ENCODE measurements at places on chromosomes 2 and 18. TPM values are rescaled to one million over a fixed set of nuclear protein-coding genes. Genes with fewer than 3 reads are reported as not detected.
A peak's percentile ranks its signal among the peaks of the same experiment; 100 is the strongest.

Gene MTA3
- 36.2 TPM for total RNA-seq

Gene LIPT1
- total RNA-seq, result 10.1 TPM

DNA sequence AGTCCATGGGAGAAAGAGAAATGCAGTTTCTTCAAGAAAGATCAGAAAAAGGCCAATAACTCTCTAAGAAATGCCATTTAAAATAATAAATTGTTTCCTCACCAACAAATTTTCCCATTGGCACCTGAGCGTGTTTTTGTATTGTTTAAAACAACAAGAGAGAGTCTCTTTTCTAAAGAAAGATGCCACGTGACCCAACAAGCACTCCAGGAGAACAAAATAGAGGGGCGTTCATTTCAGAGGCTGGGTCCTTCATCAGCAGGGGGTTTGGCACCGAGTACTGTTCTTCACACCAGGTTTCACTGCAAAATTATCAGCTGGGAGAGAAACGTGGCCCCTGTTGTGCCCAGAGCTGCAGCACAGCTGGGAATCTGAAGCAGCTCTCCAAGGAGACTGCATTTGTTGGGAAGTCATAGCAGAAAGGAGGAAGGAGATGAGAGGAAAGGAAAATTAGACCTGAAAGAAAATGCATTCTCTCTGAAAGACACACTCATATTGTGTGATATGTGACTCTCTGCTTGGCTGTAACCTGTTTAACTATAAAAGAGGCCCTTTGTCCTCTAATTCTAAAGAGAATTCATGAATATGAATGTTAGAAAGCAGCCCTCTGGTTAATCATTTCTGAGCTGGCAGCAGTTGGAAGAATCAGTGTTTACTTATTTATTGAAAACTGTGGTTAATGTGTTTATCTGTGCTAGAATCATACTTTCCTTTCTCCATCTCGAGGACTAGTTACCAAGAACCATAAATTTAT lies 205.3 kb upstream of the CDH20 start:
- H3K27me3 ChIP-seq, result no peaks in the 10 kb centered on the region
- H3K4me3 ChIP-seq, result no peak overlapping the region
- no peak overlapping the region for H3K27ac ChIP-seq
- H3K4me1 ChIP-seq, result no peaks in the 10 kb centered on the region
- DNase-seq, result no peak
- H3K36me3 ChIP-seq, result no peaks in the 10 kb centered on the region

- DNase-seq, result no peak
- H3K36me3 ChIP-seq, result no peaks in the 10 kb centered on the region
Observed at GRCh38 chr2:173043897-173044519, 31.6 kb upstream of the MAP3K20 start.

Gene CHN1
- total RNA-seq, result 3.7 TPM

- peaks cover 5% of the 10 kb centered on the region for H3K4me1 ChIP-seq
- no peak for DNase-seq
- no peak overlapping the region for H3K4me3 ChIP-seq
- H3K36me3 ChIP-seq, result no peaks in the 10 kb centered on the region
Observed at GRCh38 chr2:101400506-101401325, 13.4 kb upstream of the CREG2 start.

Gene MEIS1
- total RNA-seq, result not detected

Gene CD226
- total RNA-seq, result 46.4 TPM

DNA sequence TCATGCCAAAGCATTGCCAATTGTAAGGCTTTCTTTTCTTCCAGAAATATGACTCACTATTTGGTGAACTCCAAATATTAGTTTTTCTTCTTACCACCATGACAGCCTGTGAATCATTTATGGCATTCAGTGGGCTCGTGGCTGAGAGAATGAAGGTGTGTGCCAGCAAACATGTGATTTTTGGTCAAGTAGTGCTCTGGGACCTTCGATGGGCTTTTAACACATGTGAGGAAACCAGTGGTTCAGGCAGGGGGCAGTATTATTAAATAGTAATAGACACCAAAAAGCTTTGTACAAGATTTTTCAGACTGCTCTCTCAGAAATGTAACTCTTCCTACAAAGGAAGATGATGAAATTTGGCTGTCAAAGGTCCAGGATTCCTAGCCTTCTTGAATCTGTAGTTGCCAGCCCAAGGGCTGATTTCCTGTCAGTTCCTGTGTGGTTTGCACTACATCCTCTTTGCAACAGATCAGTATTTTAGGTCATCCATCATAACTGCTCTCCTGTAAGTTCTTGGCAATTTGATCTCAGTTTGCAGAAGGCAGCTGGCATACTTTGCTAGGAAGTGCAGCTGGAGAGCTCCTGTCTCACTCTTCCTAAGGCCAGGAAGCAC lies 64.3 kb downstream of the BABAM2 start:
- H3K4me1 ChIP-seq, result peaks cover 66% of the 10 kb centered on the region
- H3K4me3 ChIP-seq, result peak overlapping the region; percentile 58
- no peaks in the 10 kb centered on the region for H3K27me3 ChIP-seq

Gene RESP18
- total RNA-seq, result not detected

GRCh38 chr18:74990563-74991081 lies 218.3 kb downstream of the PTGR3 start:
- no peaks in the 10 kb centered on the region for H3K27me3 ChIP-seq
- peaks cover 7% of the 10 kb centered on the region for H3K36me3 ChIP-seq
- H3K27ac ChIP-seq, result no peak overlapping the region
- H3K4me1 ChIP-seq, result peaks cover 30% of the 10 kb centered on the region

DNA sequence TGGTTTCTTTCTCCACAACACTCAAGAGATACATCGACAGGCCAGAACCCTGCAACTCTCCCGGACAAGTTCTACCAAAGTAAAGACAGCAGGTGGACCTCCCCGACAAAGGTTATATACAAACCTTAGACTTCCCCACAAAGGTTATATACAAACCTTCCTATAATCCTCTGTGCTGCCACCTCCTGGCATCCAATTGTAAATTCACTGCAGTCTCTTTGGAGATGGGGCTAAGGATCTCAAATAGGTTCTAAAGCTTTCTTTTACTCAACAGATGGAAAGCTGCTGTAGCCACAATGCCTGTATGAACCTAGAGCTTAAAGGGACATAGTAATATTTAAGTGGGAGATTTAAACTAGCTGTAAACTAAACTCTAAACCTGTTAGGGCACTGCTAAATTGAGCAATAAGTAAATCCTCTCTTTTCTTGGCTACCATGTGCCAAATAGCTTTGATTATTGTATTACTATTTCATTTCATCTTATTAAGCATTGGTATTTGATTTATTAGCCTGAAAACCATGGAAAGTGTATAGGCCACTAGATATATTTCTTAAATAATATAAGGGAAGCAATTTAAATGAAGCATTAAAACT lies 9.8 kb upstream of the MREG start:
- H3K4me3 ChIP-seq, result no peak overlapping the region
- H3K27ac ChIP-seq, result no peak overlapping the region
- peaks cover 3% of the 10 kb centered on the region for H3K36me3 ChIP-seq
- no peaks in the 10 kb centered on the region for H3K27me3 ChIP-seq
- no peak for DNase-seq

GRCh38 chr2:20579866-20580265 lies 71.0 kb downstream of the HS1BP3 start:
- peak overlapping the region; percentile 22 for H3K27ac ChIP-seq
- H3K27me3 ChIP-seq, result peaks cover 1% of the 10 kb centered on the region
- H3K4me3 ChIP-seq, result no peak overlapping the region
- DNase-seq, result no peak
- peaks cover 19% of the 10 kb centered on the region for H3K4me1 ChIP-seq
- H3K36me3 ChIP-seq, result peaks cover 13% of the 10 kb centered on the region

- no peak for DNase-seq
- no peaks in the 10 kb centered on the region for H3K36me3 ChIP-seq
Observed at GRCh38 chr2:240220371-240220770, 79.9 kb upstream of the OTOS start.

GRCh38 chr2:72576861-72577260 lies 249.0 kb downstream of the EXOC6B start:
- H3K4me3 ChIP-seq, result no peak overlapping the region
- no peaks in the 10 kb centered on the region for H3K27me3 ChIP-seq
- H3K4me1 ChIP-seq, result no peaks in the 10 kb centered on the region
- no peaks in the 10 kb centered on the region for H3K36me3 ChIP-seq

DNA sequence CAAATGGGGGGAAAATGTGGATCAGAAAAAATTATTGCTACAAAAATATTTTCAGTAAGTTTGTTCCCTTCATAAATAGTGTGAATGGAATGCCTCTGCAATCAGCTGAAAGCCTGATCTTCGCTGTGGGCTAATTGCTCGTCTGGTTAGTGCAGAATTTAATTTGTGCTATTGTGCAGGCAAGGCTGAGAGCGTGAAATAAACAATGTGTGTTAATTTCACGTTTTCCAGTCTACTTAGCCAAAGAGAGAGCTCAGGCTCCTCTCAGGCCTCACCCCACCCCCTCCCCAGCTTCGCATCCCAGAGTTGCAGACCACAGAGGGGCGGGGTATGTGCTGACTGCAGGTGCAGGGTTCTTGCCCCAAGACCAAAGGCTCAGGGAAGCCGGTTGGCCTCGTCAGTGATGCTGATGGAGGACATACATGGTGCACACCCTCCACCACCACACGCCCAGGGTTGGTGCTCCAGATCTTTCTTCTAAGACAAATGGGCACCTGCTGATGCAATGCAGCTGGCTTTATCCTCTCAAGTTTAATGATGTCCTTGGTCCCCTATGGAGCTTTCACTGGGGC lies 302.6 kb upstream of the SLC14A2 start:
- H3K4me3 ChIP-seq, result no peak overlapping the region
- no peak for DNase-seq
- H3K4me1 ChIP-seq, result no peaks in the 10 kb centered on the region
- no peaks in the 10 kb centered on the region for H3K36me3 ChIP-seq

Gene KCNG2
- not detected for total RNA-seq

- H3K4me3 ChIP-seq, result no peak overlapping the region
- no peaks in the 10 kb centered on the region for H3K27me3 ChIP-seq
- H3K36me3 ChIP-seq, result peaks cover 26% of the 10 kb centered on the region
- no peak overlapping the region for H3K27ac ChIP-seq
Observed at GRCh38 chr18:251572-251971, 16.3 kb downstream of the THOC1 start.

- no peaks in the 10 kb centered on the region for H3K36me3 ChIP-seq
- no peak overlapping the region for H3K4me3 ChIP-seq
- H3K27ac ChIP-seq, result no peak overlapping the region
- peaks cover 58% of the 10 kb centered on the region for H3K27me3 ChIP-seq
- DNase-seq, result no peak
Observed at GRCh38 chr2:60530660-60531281, 22.7 kb downstream of the BCL11A start.

DNA sequence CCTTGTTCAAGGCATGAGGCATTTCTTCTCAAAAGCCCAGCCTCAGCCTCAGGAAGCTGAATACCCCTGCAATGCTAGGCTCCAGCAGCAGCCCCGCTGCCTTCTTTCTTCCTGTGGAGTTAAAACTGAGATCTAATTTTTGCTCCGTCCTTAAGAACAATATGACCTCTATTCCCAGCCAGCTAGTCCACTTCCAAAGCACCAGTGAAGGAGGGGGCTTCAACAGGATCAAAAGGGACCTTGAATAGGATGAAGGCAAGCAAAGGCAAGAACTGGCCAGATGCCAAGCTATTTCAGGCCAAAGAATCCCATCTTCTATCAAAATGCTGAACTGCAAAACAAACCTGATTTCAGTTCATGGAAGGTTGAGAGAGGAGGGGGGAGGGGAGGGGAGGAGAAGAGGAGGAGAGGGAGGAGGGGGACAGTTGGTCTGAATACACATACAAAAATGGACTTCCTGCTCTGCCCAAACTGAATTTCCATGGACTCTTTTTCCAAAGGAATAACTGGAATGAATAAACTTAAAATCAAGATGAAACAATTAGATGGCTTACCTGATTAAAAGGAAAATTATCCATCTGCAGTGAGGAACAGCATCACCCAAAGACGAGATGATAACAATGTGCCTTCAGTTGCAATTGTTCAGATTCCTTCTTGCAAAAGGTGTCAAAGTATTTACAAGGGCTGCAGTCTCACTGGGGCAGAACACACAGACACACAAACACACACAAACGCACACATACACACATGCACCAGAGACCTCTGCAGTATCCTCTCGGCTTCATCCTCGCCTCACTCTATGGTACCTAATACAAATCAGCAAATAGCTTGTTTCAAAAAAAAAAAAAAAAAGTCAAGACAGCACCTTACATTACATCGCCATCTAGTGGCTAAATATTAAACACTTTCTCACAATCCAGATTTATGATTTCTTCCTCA lies at the start of gene SCN1A:
SCN1A (minus strand) TSS at position 804 of the 939 bp plus-strand sequence. CDS start 54,399 bp downstream, outside the sequence.
- H3K27me3 ChIP-seq, result peaks cover 12% of the 10 kb centered on the region
- no peaks in the 10 kb centered on the region for H3K4me1 ChIP-seq
- H3K4me3 ChIP-seq, result no peak within 1 kb of the TSS
- H3K27ac ChIP-seq, result no peak within 1 kb of the TSS
- no peaks in the 10 kb centered on the region for H3K36me3 ChIP-seq

Gene OR6B2
- total RNA-seq, result not detected

DNA sequence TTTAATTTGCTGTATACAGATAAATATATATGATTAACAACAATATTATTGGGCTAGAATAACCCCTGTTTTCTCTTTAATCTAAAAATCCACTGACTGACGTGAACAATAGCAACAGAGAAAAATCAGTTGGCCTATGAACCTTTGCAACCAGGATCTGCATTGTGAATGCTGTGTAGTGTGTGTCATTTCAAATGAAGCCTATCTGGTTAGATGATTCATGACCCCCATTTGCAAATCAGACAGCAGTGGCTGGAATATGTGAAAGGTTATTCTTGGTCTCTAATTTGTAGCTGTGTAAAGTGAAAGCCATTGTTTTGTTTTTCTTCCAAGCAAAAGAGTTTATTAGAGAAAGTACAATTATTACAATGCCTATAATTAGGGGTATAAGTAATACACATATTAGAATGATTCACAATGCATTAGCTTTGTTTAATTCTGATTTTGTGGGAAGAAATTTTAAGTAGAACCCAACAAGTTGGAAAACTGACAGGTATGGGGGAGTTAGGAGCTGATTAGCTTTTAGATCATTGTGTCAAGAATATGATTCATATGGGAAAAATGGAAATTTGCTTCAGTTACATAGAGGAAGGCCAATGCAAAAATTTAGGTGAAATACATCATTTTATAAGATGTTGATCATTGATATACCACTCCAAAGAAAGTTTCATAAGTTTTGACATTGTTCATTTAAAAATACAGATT lies 1362.2 kb upstream of the TMEFF2 start:
- H3K36me3 ChIP-seq, result no peaks in the 10 kb centered on the region
- DNase-seq, result no peak
- H3K27ac ChIP-seq, result no peak overlapping the region
- no peaks in the 10 kb centered on the region for H3K4me1 ChIP-seq
- H3K4me3 ChIP-seq, result no peak overlapping the region

DNA sequence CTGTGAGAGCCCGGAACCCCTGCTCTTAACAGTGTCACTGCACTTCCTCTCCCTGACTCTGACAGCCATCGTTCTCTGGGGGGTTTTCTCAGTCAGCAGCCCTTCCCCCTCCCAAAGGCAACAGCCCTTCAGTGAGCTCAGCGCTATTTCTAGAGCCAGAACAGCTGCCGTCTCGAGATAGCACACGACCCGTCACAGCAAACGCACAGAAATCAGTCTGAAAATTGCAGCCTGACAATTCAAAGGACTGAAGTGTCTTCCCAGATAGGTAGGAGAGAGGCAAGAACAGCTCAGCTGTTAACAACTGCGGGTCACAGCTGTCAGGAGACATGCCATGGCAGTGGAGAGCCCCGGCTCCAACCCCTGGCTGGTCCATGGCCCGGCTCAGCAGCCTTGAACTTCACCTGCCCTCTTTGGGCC lies 45.4 kb downstream of the ST8SIA5 start:
- H3K27me3 ChIP-seq, result no peaks in the 10 kb centered on the region
- H3K4me1 ChIP-seq, result peaks cover 2% of the 10 kb centered on the region
- DNase-seq, result no peak

All from activated naive CD8-positive, alpha-beta T cell treated with anti-CD3 and anti-CD28 coated beads, Interleukin-2, amount 10 ng/mL, durations not matched to agents 7 days and 5 days (primary cell).